ENCODE measurements at places on chromosomes 7 and 10. TPM values are rescaled to one million over a fixed set of nuclear protein-coding genes. Genes with fewer than 3 reads are reported as not detected.

- DNase-seq, result no peak
Measured at GRCh38 chr10:119189811-119190282, 11.2 kb upstream of the PRDX3 start.

- peak; percentile 31 for DNase-seq
Measured at GRCh38 chr10:79051766-79052165, 17.0 kb upstream of the ZMIZ1 start.

The HHEX gene
- 15.3 TPM for total RNA-seq

The AOAH gene
- total RNA-seq, result 20.6 TPM

DNA sequence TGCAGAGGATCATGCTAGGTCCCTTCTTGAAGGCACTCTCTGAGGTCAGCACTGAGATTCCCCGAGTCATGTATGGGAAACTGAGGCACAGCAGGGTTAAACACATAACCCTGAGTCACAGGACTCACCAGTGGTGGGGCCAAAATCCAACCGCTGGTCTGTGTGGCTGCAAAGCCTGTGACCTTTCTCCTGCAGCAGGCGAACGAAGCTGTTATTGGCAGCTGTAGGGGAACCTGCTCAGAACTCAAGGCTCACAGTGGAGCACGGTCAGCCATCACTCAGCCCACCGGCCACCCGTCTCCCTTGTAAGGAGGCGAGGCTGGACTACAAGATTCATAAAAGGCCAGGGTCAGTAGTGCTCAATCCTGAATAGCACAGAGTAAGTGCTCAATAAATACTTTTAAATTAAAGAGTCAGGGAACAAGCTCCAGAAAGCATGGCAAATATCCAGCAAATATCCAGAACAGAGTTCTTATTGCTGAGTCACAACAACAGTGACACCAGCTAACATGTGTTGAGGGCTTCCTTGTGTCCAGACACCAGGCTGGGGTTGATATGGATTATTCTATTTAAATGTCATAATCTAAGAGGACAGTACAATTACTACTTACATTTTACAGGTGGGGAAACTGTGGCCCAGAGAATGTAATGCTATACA is 34.9 kb downstream of the CHST15 start:
- no peak for DNase-seq

- no peak for DNase-seq
Measured at GRCh38 chr7:15558756-15559155, 3.1 kb downstream of the AGMO start.

The MSRB2 gene
- total RNA-seq, result 16.4 TPM

- no peak for DNase-seq
Measured at GRCh38 chr10:66834802-66835201, 91.0 kb upstream of the LRRTM3 start.

GRCh38 chr7:95132500-95132899 is 191.8 kb downstream of the PON1 start:
- no peak for DNase-seq

- DNase-seq, result no peak
Measured at GRCh38 chr7:28729727-28730126, 228.4 kb downstream of the TRIL start.

The ERVW-1 gene
- 0.22 TPM for total RNA-seq

- no peak for DNase-seq
Measured at GRCh38 chr10:16049782-16050181, 189.5 kb upstream of the MINDY3 start.

DNA sequence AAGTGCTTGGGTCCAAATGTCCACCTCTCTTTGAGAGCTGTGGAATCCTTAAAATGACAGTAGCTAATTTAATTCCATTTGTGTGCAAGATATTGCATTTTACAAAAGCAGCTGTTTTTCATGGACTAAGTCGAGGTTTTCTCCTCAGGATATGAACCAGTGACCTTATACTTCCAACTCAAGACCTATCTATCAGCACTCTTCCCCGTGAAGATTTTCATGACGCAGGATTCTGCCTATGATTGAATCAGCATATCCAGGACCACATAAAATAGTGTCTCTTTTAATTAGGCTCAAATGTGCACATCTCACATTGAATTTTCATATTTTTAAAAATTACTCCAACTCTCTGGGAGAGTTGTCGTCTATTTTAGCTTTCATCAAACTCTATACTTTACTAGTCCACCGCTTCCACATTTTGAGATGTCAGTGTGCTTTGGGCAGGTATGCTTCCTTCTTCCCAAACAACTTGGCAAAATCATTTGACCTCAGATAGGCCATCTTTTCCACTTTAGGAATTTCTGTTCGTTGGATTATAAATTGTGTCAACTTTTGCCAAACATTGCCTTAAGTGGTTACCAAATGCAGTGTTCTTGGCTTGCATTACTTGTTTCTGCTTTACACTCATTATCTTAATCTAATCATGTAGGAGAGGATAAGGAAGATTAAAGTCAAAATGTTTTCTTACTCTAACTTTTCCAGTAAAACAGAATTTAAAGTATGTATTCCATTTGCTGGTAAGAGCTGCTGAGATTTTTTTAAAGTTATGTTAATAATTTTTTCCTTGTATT is 39.4 kb downstream of the SEMA3A start:
- DNase-seq, result no peak
